ENCODE measurements at places on chromosomes 4 and X.
A peak's percentile ranks its signal among the peaks of the same experiment; 100 is the strongest.

GRCh38 chrX:15167826-15168225 is 102.1 kb downstream of the ASB9 start:
- DNase-seq = no peak

- DNase-seq = peak; percentile 62
Observed at GRCh38 chrX:81195712-81196111, 6.0 kb downstream of the HMGN5 start.

- DNase-seq = peak; percentile 46
Observed at GRCh38 chr4:61397174-61397573, 197.0 kb downstream of the ADGRL3 start.

GRCh38 chr4:139736274-139736660 is 70.6 kb downstream of the MGST2 start:
- peak; percentile 31 for DNase-seq

DNA sequence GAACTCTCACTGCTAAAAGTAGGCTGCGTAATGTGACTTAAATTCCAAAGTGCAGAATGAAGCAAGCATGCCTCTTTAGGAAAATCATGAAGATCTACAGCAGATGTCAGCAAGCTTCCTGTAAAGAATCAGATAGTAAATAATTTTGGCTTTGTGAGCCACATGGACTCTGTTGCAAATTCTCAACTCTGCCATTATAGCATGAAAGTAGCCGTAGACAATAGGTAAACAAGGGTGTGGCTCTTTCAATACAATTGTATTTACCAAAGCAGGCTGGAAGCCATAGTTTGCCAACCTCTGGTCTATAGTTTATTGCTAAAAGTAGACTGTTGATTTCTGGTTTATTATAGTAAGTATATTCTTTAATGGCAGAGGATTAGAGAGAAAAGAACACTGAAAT is 80.3 kb upstream of the FAM9B start:
- no peak for DNase-seq

DNA sequence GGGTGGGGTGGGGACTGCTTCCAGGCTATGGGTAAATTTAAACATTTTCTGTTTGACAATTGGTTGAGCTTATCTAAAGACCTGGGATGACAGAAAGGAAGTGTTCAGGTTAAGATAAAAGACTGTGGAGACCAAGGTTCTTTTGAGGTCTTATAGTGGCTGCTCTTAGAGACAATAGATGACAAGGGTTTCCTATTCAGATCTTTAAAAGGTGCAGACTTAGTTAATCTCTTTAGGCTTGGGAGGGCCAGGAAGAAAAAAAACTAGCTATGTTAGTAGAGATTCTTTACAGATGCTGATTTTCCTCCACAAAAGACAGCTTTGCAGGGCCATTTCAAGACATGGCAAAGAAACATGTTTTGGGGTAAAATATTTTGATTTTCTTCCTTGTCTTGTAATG is 972.5 kb downstream of the CCSER1 start:
- no peak for DNase-seq

DNA sequence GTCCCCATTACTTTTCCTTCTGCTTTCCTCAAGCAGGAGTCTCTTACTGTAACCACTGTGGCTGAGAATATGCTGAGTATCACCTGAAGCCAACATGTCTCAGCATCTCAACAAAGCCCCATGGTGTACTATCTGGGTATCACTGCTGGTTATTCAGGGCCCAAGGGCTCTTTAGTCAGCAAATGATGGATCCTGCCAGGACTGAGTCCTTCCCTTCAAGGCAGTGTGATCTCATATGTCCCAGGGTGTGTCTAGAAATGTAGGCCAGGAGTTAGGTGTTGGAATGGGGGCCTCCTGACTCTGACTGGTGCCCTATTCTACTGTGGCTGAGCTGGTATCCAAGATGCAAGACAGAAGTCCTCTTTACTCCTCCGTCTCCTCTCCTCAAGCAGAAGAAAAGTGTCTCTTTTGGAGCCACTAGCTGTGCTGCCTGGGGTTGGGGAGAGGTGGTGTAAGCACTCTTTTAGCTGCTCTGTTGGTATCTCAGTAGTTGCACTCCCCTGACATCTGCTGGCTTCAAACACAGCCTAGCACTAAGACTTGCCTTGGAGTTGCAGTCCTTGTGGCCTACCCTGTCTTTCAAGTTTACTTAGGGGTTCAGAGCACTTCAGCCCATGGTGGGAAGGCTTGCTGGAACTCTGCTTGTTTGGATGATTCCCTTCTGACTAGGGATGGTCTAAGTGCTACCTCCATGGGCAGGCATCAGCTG is 28.6 kb downstream of the OCIAD2 start:
- no peak for DNase-seq

GRCh38 chr4:81606801-81607501 is 135.2 kb upstream of the RASGEF1B start:
- peak; percentile 80 for DNase-seq

GRCh38 chrX:53440621-53441517 is 6.7 kb upstream of the HSD17B10 start:
- DNase-seq = peak; percentile 73

- DNase-seq = no peak
Observed at GRCh38 chrX:154648931-154649330, 4.4 kb downstream of the CTAG2 start.

GRCh38 chr4:1592068-1592708 is 91.9 kb downstream of the FAM53A start:
- no peak for DNase-seq

DNA sequence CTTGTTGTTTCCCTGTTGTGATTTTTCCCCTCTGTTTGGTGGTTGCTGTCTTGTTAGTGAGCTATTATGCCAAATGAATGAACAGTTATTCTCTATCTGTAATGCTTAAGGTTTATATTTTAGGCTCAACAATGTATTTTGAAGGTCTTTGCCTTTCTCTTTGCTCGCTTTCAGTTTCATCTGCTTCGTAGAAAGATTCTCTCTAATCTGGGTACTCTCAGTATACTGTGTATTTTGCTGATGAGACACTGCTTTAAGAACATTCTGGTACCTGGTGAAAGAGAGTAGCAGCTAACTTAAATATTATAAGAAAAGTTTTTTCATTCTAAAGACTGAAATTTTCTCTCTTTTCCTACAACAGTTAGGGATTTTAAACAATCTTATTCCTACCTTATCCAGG is 1274.7 kb upstream of the PABPC4L start:
- DNase-seq = no peak

GRCh38 chr4:76233967-76234678 is 17.4 kb upstream of the FAM47E start:
- no peak for DNase-seq

- DNase-seq = no peak
Observed at GRCh38 chr4:5086535-5086934, 35.3 kb downstream of the STK32B start.

DNA sequence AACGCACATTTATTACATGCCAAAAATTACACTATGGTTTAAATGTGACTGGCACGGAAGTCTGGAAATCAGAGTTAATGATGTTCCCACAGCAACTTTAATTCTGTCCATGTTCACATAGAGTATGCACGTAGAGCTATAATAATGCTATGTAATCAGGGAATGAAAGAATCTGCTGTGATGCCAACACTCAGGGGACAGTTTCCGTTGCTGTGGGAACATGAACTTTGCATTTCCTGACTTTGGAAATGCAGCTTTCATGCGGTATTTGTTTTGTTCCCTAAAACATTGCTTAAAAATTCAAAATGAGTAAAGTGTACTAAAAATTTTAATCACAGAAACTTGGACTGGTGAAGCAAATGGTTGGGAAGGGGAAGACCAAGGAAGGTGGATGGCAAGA is 65.7 kb downstream of the MAGEA1 start:
- no peak for DNase-seq

GRCh38 chr4:145618932-145619638 is at the start of gene MMAA:
Gene MMAA, plus strand, starts transcription at chr4:145619385. Its CDS starts 19,755 bp downstream, at chr4:145639140.
- DNase-seq = peak; percentile 95

DNA sequence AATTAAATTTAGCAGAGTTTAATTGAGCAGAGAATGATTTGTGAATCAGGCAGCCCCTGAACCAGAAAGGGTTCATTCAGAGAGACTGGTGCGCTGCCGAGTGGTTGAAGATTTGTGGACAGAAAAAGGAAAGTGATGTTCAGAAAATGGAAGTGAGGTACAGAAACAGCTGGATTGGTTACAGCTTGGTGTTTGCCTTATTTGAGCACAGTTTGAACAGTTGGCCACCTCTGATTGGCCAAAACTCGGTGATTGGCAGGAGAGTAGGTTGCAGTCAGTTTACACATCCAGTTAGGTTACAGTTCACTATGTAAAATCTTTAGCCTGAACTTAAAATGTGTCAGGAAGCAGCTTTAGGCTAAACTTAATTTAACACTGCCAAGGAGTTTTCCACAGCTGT is 14.9 kb downstream of the MID1IP1 start:
- DNase-seq = no peak

DNA sequence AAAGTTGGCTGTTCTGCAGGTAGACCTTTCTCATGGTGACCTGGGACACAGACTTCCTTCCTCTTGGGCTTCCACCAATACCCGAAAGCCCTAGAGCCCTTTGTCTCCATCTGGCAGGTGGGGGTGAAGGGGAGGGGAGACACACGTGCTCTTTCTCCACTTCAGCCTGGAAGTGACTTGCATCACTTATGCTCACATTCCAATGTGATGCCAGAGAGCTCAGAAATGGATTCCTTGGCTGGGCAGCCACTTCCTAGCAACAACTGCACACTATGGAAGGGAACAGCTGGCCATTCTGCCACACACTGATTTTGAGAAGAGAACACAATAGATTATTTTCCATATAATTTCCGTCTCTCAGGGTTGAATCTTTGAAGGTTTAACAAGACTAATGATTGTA is 36.3 kb downstream of the C4orf51 start:
- no peak for DNase-seq

DNA sequence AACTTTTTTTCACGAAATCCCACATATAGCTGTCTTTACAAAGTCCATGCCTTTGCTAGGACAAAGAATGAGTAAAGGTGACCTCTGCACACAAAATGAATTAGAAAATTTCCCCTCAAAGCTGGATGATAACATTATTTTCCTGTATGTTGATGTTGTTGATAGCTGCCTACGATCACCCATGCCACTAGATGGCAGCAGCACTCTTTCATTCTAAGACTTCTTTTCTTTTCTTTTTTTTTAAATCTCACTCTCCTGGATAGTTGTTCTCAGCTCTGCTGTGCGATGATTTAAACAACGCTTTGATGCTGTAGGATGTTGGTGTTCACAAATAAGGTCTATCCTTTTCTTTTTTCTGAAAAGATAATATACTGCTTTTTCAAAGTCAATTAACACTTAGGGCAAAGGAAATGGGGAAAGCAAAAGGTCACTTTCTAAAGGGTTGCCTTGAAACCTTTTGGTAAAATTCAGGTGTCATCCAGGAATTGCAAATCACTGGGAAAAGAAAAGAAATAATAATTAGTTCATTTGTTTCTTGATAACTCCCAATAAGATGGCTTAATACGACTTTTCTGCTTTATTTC is 266.8 kb downstream of the C4orf33 start:
- peak; percentile 59 for DNase-seq

GRCh38 chr4:86557526-86557925 is 36.6 kb upstream of the PTPN13 start:
- DNase-seq = peak; percentile 27

DNA sequence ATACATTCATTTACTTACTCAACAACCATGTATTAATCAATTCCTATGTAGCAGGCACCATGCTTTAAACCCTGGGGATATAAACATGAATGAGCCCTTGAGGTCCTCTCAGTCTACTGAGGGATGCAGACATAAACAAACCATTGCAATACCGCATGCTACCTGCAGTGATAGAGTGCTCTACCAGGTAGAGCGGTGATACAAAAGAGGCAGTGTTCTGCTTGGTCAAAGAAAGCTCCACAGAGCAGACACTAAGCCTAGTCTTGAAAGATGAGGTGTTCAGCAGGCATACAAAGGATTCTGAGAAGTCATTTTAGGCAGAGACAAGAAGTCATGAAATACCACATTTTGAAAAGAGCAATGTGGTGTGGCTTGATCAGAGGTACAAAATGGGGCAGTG is 26.9 kb upstream of the AMOT start:
- DNase-seq = no peak

- no peak for DNase-seq
Observed at GRCh38 chrX:45400027-45400779, 199.5 kb upstream of the DIPK2B start.

DNA sequence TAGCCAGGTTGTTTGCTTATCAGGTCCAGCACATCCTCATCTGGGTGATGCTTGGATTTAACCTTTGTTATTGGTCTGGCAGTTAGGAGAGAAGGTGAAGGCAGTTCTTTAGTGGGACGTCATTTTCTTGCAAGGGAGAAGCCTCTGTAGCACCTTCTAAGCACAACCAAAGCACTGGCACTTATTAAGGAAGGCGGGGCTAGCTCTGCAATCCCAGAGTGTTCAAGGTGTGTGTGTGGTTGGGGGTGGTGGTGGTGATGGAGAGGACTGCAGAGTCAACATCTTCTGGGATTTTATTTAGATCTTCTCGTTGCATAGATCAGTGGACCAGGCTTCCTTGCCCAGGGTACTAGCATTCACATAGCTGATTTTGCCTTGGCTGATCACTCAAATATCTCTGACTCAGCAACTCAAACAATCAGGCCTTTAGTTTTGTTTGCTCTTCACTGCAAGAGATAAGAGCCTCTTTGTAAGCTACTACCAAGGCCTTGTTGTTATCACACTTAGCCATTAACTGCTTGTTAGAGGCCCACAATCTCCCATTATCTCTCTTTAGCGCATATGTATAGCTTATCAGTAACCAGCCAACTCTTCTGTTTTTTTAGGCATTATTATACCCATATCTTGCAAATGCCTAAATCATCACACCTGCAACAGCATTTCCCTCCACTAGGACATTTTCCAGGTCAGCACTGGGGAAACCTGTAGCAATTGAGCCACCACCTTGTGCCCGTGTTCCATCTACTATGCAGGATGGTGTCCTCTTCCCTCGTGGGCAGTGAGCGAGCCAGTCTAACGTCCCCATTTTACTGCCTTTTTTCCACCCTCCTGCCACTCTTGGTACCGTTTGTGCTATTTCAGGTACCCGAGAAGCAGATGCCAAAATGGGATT is 36.5 kb upstream of the LINC00632 start:
- no peak for DNase-seq

DNA sequence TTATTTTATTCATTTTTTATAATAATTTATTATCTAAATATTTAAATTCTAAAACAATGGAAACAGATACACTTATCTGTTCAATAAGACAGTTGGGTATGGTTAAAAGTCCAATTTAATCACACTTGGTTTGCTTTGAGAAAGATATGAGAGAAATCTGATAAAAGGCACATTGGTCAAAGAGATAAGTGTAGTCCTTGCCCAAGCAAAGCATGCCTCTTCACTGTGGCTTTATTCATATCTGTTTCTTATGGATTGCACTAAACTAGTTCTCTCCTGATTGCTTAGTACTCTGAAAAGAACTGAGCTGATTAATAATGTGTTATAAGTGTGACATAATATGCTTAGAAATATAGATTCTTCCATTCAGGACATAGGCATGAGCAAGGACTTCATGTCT is 39.8 kb downstream of the CXCL1 start:
- DNase-seq = no peak

GRCh38 chr4:123555233-123555806 is 158.7 kb downstream of the SPRY1 start:
- no peak for DNase-seq

- no peak for DNase-seq
Observed at GRCh38 chr4:145755802-145756201, 75.9 kb downstream of the C4orf51 start.

GRCh38 chr4:105555409-105555808 is 3.0 kb downstream of the ARHGEF38 start:
- DNase-seq = no peak

Measured in inflammatory macrophage treated with lipopolysaccharide for 4 hours (primary cell).